ENCODE measurements at places on chromosomes 5 and 9.
A peak's percentile ranks its signal among the peaks of the same experiment; 100 is the strongest.

GRCh38 chr9:95302479-95302878, 15.0 kb downstream of the FANCC start:
- no peak for DNase-seq

DNA sequence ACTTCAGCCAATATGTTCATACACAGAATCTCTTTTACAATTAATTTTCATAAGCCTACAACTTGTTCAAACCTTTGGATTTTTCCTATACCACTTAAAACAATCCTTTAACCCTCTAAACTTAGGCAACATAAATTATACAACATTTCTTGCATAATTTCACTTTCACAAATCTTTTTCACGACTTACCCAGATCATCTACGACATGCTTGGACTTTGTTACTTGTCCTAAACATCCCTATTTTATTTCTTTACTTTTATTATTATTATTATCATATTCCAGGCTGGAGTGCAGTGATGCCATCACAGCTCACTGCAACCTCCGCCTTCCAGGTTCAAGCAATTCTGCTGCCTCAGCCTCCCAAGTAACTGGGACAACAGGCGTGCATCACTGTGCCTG, 68.0 kb downstream of the CACNA1B start:
- no peak for DNase-seq

DNA sequence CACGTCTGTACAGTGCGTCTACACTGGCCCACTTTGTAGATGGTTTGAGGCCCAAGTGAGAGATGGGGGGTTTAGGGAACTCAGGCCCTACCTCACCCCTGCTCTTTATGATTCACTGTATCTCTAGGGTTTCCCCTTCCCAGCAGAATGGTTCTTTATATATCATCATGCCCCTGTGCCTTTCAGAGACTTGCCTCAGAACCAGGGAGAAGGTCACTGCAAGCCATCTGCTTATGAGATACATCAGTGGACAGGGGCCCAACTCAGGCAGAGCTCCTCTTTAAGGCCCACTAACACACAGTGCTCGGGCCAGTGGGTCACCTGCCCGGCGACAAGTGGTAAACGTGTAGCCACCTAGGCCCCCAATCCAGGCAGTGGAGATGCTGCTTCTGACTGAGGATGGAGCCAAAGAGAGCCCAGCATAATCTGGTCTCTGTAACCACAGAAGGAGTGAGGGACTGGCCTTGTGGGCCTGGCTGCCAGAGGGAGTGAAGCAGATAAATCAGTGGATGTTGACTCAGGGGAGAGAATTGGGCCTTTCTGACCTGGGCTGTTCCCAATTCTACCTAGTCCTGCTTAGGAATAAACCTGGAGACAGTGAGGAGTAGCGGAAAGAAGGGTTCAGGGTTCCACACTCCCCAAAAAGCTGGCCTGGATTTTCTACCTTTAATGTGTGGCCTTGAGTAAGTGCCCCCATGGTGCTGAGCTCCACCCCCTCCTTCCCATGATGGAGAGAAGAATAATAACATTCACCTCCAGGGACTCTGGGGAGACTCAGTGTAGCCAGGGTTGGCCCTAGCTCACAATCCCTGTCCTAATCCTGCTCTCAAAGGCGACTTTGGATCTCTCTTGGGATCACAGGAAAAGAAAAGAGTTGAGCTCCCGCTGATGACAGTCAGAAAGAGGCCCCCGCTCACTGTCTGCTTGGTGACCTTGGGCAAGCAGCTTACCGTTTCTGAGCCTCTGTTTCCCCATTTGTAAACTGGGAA, 2.8 kb upstream of the DUSP1 start:
- no peak for DNase-seq

DNA sequence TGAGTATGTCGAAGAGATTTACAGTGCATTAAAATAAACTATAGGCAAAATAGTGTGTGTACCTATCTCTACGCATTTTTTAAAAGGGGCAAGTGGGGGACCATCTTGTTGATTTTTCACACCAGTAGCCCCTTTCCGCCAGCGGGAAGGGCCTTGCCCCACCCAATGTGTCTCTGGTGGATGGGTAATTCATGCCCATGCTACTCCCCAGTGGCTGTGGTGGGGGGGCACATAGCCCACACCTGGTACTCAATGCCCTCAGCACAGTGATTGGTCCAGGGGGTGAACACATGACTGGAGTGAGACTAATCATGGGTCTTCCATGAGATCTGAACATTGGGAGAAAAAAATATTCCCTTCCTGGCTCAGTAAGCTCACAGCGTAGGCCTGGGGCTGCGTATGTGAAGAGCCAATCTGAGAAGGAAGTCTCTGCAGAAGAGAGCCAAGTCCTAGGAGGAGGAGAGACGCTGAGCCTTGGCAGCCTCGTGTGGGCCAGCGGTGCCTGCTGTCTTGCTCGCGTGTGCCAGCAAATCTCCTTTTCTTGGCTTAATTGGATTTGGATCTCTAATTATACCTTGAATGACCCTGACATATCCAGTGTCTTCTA, 103.4 kb downstream of the ADAMTS2 start:
- no peak for DNase-seq

DNA sequence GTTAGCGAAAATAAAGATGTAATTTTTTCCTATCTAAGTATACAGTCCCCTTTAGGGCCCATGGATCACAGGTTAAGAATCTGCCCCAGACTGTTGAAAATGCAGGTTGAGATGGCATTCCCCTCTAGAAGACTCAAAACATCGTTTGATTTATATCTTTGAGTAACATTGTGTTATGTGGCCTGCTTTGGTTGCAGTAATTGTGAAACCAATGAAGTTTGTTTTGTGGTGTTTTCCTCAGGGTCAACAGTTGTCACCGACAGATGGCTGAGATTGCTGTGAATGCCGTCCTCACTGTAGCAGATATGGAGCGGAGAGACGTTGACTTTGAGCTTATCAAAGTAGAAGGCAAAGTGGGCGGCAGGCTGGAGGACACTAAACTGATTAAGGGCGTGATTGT, 7.8 kb downstream of the CCT5 start:
- DNase-seq, result no peak

- DNase-seq, result no peak
These were observed 24.3 kb upstream of the FAT2 start for GRCh38 chr5:151615431-151615830.

GRCh38 chr9:131263701-131264100, 12.6 kb downstream of the FAM78A start:
- DNase-seq, result no peak

DNA sequence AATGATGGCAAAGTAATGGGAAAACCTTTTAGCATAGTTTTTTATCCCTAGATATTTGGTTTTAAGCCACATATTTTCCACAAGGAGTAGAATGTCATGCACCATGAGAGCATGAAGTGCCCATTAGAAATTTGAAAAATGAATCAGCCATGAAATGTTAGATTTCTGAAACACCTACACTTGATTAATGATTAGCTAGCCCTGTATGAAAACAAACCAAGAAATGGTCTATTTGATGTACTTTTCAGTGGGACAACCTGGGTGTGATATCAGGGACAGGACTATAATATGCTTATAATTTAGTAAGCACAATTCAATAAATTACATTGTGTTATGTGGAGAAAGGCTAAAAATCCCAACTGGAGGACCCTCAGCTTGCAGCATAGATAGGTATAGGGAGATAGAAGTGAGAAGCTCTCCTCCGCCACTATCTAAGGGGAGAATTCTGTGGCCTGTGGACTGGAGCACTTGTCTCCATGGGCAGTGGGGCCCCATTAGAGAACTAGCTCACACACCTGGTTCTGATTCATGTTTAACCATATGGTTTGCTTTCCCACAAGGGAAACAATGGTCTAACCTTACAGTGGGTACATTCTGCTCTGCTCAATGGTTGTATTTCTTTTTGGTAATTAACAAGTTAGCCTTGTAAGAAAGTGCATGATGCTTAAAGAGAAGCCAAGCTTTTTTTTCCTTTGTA, 35.2 kb downstream of the NUP214 start:
- DNase-seq, result no peak

GRCh38 chr5:1468629-1469527, 23.6 kb upstream of the SLC6A3 start:
- DNase-seq, result no peak

DNA sequence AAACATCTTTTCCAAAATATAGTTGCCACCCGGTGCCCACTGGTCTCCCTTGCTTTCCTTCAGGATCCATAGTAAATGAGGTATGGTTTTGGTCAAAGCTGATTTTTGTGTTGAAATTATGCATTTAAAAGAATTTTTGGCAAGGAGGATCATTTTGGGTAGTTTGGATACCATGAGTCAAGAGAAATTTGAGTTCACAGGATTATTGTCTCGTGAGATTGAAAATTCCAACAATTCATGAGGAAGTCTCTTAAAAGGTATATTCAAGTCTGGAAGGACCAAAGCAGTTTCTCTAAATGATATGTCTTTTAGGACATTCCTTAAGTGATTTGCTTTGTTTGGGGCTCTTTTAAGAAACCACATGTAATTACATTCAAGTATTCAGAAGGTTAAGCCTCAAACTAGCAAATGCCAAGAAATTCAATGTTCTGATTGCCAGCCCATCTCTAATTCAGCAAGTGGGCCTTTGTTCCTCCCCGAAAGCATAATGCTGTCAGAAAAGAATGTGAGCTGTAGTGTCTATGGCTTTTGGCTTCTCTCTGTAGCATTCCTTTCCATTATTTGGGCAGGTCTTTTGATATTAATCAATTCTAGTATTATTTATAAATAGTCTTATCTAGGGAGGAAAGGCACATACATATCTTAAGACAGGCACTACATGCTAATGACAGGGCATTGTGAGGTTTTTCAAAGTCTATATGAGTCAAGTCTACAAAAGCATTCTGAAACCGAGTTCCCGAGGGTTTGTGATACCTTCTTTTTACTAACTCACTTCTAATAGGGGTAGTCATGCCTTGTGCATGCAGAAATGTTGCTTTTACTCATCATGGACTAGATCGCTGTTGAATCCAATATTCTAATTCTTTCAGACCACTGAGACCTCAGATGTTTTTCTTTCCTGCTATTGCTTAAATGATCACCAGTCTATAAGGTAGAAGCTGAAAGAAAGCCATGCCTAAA, 453.9 kb downstream of the ENC1 start:
- DNase-seq, result no peak

- no peak for DNase-seq
These were observed 28.0 kb downstream of the HRH2 start for GRCh38 chr5:175685701-175686350.

GRCh38 chr5:135458921-135459331, 6.8 kb upstream of the TIFAB start:
- no peak for DNase-seq

GRCh38 chr9:132059361-132059760, 20.3 kb downstream of the MED27 start:
- DNase-seq, result no peak

DNA sequence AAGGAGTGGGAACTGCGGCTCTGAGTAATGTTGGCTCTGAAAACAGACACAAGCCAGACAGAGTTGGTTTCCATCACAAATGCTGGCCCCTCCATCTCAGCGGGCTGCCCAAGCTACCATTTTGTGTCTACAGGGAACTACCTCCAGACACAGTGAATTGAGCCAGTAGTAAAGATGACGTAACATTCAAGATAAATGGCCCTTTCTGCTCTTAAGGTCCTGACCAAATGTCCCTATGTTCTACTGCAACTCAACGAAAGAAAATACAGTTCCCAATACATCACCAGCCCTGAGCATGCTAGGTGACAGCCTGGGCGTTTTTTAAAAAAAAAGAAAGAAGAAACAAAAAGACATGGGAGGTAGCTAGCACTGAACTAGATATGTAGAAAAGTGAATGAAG, 227.8 kb upstream of the RASEF start:
- DNase-seq, result no peak

DNA sequence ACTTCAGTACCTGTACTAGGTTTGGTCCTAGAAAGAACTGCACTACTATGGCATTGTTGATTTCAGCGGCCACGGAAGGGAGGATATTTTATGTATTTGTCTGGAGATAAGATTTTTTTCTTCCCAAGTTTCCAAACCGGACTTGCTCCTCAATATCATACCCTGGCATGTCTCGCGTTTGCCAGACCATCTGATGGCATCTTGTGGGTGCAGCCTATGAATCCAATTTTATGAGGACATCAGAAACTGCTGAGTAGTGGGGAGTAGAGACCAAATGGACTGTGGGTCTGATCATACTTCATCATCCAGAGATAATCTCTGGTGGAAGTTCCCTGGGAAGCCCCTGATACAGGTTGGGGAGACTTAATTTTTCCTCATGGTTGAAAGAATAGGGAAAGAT, 716.1 kb upstream of the WWC1 start:
- no peak for DNase-seq

GRCh38 chr5:132309679-132310078, 15.5 kb downstream of the SLC22A4 start:
- no peak for DNase-seq

DNA sequence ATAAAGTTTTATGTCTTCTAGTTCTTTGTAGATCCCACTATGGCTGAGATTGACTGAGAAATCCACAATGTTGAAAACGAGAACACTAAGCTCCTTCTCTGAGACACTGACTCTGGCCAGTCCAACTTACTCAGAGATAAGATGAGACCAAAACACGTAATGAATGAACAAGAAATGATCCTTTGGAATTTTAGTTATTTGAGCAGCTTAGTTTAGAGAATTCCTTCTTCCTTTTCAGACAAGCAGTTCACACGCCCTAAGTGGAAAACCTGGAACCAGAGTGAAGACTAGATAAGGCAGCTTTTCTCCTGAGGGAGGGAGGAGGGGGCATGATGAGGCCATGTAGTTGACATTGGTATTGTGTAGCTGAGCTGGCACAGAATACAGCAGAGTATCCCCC, 139.6 kb downstream of the GABRB2 start:
- DNase-seq, result no peak

DNA sequence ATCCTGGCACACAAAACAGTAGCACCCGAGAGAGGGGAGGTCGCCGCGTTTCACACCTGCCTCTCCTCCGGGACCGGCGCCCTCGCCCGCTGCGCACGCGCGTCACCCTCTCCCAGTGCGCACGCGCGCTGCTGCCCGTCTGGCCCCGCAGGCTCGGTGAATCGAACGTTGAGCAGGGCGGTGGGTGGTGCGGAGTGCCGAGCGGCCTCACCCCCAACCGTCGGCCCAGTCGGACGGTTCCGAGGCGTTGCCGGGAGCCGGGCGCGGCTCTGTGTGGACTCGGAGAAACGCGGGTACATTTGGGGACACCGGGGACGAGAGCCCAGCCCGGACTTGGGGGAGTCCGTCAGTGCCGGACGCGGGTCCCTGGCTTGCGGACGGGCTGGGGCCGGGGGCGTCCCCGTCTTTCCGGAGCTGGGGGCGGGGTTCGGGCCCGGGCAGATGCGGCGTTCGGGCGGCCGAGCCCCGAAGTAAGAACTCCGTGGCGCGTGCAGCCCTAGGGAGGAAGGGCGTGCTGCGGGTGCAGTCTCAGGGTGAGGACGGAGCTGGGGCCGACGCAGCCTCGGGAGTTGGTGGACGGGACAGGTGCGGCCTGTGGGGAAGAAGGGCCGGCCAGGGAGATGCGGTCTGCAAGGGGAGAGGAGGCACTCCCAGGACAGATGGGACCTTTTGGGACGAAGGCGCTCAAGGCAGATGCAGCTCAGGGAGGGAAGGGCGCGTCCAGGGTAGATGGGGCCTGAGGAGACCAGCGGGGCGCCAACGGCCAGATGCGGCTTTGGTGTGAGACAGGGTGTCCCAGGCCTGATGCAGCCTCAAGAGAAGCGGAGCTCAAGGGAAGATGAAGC, at the start of gene POMT1:
TSS of gene POMT1 (plus strand) at position 138 of the 845 bp plus-strand sequence. CDS start 1,301 bp downstream, outside the sequence.
- peak; percentile 44 for DNase-seq

- no peak for DNase-seq
These were observed 56.1 kb downstream of the ITGA2 start for GRCh38 chr5:53045263-53045662.
